ENCODE measurements at places on chromosomes 3 and 15. TPM values are rescaled to one million over a fixed set of nuclear protein-coding genes. Genes with fewer than 3 reads are reported as not detected.

The MOBP gene
- total RNA-seq: not detected

DNA sequence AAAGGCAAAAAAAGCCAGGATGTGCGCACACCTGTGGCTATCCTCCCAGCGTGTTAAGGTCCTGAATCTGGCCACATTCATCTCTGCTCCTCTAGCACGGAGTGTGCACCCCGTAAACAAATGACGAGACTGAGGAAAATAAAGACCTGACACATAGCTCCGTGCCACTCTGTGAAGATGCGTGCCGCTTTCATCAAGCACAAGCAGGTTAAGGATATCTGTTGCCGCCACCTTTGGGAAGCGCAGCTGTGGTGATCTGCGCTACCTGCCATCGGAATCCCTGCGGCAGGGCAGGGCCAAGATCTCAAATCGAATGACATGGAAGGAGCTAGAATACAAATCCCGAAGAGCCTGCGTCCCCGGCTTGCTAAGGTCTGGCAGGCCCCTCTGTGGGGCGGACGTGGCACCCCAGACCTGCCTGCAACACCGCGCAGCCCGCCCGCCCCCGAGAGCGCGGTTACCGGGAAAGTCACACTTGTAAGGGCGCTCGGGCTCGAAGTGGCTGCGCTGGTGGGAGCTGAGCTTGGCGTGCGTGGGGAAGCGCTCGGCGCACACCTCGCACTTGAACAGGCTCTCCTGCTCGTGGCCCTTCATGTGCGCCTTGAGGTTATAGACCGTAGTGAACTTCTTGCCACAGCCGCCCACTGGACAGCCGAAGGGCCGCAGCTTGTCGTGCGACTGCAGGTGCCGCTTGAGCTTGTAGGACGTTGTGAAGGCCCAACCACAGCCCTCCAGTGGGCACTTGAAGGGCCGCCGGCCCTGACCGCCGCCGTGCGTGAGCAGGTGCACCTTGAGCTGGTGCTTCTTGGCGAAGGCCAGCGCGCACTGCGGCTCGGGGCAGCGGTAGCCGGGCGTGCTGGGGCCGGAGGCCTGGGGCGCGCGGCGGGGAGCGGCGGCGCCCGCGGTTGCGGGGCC, 936 bp downstream of the ZXDC start:
- DNase-seq: peak; percentile 35
- peak overlapping the region; percentile 46 for H3K27ac ChIP-seq
- no peaks in the 10 kb centered on the region for H3K27me3 ChIP-seq

GRCh38 chr3:100536093-100536492, 43.7 kb downstream of the TMEM45A start:
- no peaks in the 10 kb centered on the region for H3K27me3 ChIP-seq
- H3K4me1 ChIP-seq: peaks cover 4% of the 10 kb centered on the region
- H3K36me3 ChIP-seq: no peaks in the 10 kb centered on the region
- no peak overlapping the region for H3K27ac ChIP-seq
- H3K4me3 ChIP-seq: no peak overlapping the region
- DNase-seq: no peak

- no peaks in the 10 kb centered on the region for H3K27me3 ChIP-seq
- no peaks in the 10 kb centered on the region for H3K36me3 ChIP-seq
- H3K4me1 ChIP-seq: no peaks in the 10 kb centered on the region
- H3K4me3 ChIP-seq: no peak overlapping the region
- DNase-seq: no peak
These were observed 61.3 kb upstream of the RAB6B start for GRCh38 chr3:133956982-133957381.

GRCh38 chr3:32778389-32778788, 39.4 kb upstream of the TRIM71 start:
- no peak for DNase-seq
- no peak overlapping the region for H3K27ac ChIP-seq
- H3K4me1 ChIP-seq: no peaks in the 10 kb centered on the region
- peaks cover 4% of the 10 kb centered on the region for H3K27me3 ChIP-seq

The CACNA1D gene
- total RNA-seq: under 0.01 TPM

The SST gene
- total RNA-seq: not detected

DNA sequence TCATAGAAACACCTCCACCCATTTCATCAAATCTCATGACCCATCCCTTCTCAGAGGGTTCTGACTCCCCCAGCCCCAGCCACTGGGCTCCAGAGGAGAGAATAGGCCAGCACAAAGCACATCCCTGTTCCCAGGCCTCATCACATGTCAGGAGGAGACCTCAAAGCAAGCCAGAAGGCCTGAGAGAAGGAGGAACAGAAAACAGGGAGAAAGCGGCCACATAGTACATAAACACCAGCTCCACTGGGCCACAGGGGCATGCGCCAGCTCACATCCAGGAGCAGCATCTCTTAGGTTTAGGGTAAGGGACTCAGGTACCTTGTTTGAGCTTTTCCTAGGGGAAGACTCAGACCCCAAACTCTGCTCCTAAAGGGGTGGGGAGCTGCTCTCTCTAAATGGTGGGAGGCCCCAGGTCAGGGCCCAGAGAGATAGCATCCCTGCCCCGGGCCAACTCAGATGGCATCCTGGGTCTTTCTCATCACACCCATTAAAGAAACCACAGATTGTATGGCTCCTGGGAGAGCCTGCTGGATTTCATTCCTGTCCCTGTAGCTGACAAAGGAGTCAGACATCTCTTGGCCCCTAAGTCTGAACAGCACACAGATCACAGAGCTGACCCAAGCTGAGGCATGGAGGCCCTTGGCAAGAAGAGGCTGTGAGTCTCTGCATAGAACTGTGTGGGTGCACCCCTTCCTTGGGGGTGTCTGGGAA, 2.5 kb downstream of the SHF start:
- H3K4me3 ChIP-seq: no peak overlapping the region
- DNase-seq: no peak
- H3K27me3 ChIP-seq: peaks cover 4% of the 10 kb centered on the region
- peaks cover 8% of the 10 kb centered on the region for H3K4me1 ChIP-seq

The FSD2 gene
- not detected for total RNA-seq

DNA sequence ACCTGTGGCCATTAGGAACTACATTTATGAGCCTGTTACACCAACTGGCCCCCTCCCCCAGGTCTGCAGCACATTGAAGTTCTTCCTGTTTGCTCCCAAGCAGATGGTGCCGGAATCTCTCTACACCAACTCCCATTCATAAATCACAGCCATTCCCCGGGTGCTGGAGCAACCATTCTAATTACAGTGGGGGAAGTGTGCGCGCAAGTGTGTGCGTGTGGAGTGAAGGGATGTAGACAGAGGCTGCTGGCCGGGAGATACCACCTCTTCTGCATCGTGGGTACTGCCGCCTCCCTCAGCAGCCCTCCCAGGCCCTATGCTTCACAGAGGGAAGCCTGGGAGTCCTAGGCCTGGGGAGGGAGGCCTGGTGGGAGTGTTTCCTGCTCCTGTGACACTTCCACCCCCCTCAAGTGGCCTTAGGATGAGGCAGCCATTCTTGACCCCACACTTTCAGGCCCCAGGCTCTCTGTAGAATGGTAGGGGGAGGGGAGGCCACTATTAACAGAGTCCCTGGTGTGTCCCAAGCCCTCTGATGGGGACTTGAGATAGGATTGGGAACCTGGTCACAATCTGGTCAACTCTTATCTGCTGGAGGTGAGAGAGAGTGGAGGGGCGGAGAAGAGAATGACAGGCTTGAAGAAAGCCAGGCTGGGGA, 69.1 kb downstream of the MAGEF1 start:
- no peak overlapping the region for H3K27ac ChIP-seq
- no peaks in the 10 kb centered on the region for H3K36me3 ChIP-seq
- no peaks in the 10 kb centered on the region for H3K4me1 ChIP-seq

- no peak overlapping the region for H3K4me3 ChIP-seq
- no peaks in the 10 kb centered on the region for H3K27me3 ChIP-seq
- no peaks in the 10 kb centered on the region for H3K36me3 ChIP-seq
These were observed 424.7 kb downstream of the CNTN4 start for GRCh38 chr3:2523281-2523836.

DNA sequence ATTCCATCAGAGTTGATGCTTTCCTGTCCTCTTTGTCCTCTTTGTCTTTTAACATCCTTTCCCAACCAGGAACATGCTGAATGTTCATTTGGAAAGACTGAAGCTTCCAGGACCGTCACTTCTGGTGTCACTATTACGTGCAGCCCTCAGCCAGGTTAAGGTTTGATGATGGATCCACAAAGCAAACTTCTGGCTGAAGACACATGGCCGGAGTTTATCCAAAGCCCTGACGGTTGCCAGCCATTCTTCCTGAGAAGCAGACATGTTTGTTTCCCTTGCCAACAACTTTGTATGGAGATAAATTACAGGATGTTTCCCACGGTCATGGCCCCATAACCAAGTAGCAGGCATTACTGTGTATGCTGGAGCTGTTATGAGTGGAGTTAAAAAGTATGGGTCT, 236.9 kb downstream of the THSD4 start:
- peaks cover 6% of the 10 kb centered on the region for H3K4me1 ChIP-seq
- H3K27me3 ChIP-seq: no peaks in the 10 kb centered on the region
- no peak for DNase-seq
- no peak overlapping the region for H3K4me3 ChIP-seq
- no peak overlapping the region for H3K27ac ChIP-seq

- no peaks in the 10 kb centered on the region for H3K36me3 ChIP-seq
- H3K4me1 ChIP-seq: no peaks in the 10 kb centered on the region
- H3K4me3 ChIP-seq: no peak overlapping the region
- no peaks in the 10 kb centered on the region for H3K27me3 ChIP-seq
These were observed 665.5 kb downstream of the GBE1 start for GRCh38 chr3:81095956-81096355.

DNA sequence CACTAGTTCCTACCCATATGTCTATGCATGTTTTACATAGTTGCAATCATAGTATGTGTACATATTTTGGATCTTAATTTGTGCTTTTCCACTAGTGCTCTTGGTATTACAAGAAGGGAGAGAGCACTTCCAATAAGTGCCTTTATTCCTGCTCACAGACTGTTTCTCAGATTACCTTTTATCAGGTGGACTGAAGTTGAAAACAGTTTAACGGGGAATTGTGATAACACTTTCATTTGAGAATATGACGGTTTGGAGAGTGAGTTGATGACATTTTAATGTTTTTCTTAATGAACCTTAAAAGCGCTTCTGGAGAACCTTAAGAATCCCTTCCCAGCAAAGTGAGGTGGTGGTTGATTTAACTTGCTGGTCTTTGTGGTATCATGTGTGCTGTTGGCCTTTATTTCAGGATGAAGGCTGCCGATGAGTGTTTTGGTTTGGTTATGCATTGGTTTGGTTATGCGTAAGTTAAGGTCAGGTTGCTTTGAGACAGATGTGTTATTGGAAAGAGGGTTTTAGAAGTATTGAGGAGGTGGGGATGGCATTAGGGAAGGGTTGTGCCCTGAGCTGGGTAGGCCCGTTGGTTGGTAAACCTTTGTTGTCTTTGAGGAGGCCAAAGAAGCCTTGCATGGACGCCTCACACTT, 2.8 kb downstream of the EDEM1 start:
- no peak overlapping the region for H3K4me3 ChIP-seq
- no peak for DNase-seq

The GATA2 gene
- 2.2 TPM for total RNA-seq

The SCG3 gene
- total RNA-seq: not detected

- no peak for DNase-seq
- no peaks in the 10 kb centered on the region for H3K36me3 ChIP-seq
- H3K27ac ChIP-seq: no peak overlapping the region
These were observed 107.4 kb upstream of the KLF13 start for GRCh38 chr15:31219221-31219620.

DNA sequence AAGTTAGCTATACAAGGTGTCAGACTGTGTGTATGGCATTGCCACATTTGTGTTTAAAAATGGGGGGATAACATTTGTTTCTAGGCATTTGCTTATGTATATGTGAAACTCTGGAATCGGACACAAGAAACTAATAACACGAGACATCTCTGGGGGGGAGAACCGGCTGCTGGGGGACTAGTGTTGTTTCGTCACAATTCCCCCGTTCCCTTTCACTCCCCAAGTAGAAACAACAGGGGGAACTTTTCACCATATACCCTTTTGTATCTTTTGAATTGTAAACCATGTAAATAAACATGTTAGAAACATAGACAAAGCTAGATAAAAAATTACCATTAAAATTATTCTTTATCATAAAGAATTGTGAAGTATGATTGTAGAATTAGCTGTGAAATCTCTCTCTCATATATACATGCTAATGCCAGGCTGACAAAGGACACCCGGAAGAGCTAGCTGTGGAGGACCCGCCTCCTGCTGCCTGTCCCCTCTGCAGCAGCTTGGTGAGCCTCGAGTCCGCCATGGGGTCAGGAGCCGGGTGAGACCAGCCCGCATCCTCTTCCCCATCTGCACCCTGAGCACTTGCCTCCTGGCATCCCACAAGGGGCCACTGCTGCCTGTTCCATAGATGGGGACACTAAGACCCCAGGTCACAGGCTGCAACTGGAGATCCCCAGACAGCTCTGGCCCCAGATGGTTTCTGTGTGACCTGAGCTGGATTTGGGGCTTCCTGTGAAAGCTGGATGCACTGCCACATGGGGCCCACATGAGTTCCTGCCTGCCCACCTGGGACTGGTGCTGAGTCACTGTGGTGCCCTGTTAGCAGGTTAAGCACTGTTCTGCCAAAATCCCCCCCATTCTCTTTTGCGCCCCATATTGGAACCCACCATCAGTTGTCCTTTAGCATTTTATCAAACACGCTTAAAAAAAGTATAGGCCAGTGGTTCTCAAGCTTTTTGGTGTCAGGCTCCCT, 91.6 kb downstream of the IQSEC1 start:
- no peaks in the 10 kb centered on the region for H3K27me3 ChIP-seq
- no peak for DNase-seq

- no peak overlapping the region for H3K27ac ChIP-seq
- no peak overlapping the region for H3K4me3 ChIP-seq
- H3K4me1 ChIP-seq: peaks cover 15% of the 10 kb centered on the region
- H3K36me3 ChIP-seq: no peaks in the 10 kb centered on the region
These were observed 61.7 kb downstream of the FNDC3B start for GRCh38 chr3:172101107-172101506.

The NR2E3 gene
- under 0.01 TPM for total RNA-seq

The CLDN1 gene
- 4.7 TPM for total RNA-seq

- no peak overlapping the region for H3K4me3 ChIP-seq
- DNase-seq: no peak
- peaks cover 55% of the 10 kb centered on the region for H3K36me3 ChIP-seq
- no peaks in the 10 kb centered on the region for H3K4me1 ChIP-seq
These were observed 6.9 kb upstream of the GHRL start for GRCh38 chr3:10299679-10300078.

- H3K36me3 ChIP-seq: no peaks in the 10 kb centered on the region
- DNase-seq: no peak
- no peak overlapping the region for H3K4me3 ChIP-seq
These were observed 110.4 kb downstream of the FILIP1L start for GRCh38 chr3:100003609-100004503.

DNA sequence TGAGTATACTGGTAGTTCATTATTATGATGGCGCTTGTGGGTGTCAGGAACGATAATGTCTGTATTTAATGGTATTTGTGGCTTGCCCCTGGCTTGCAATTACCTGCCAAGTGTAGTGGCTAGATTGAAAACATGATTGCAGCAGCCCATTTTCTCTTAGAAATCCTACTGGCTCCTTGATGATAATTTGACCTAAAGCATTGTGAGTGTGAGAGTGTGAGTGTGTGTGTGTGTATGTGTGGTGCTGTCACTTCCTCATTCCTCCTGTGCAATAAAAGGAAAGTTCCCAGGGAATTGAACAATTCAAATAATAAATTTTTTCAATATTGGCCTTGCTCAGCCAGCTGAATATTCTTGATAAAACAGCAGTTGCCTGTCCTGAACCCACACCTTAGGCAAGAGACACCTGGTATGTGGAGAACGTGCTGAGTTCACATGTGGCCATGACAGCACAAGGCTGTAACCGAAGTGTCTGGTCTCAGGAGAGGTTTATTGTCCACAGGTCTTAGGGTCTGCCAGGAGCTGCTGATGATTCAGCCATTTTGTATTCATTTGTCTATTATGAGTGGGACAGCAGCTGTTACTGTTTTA, 193.3 kb downstream of the CD47 start:
- H3K36me3 ChIP-seq: no peaks in the 10 kb centered on the region
- peaks cover 8% of the 10 kb centered on the region for H3K27me3 ChIP-seq
- H3K27ac ChIP-seq: no peak overlapping the region
- no peak overlapping the region for H3K4me3 ChIP-seq
- peak; percentile 41 for DNase-seq
